Activated effector memory CD4-positive, alpha-beta T cell treated with Interleukin-2 at 50 U/mL for 16 hours (primary cell): ENCODE measurements at places on chromosomes 11 and 22.

DNA sequence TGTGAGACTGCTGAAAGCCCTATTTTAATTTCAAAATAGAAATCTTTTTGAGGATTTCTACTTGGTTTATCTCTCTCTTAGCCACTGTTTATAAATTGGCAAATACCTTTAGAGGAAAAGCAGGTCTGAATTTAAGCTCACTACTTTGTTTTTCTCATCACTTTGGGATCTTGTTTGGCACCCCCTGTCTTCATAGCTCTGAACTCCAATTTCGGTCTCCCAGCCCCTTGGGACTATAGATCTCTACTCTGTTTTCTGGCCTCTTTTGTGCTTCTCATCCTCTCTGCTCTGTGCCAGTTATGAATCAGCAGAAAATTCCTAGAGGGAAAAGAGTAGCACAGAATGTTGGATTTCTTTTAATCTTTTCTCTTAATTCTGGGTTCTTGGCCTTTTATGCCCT lies 118.3 kb downstream of the CYP2R1 start:
- no peak for DNase-seq

GRCh38 chr22:48186146-48186790 lies 1423.8 kb downstream of the TBC1D22A start:
- no peak for DNase-seq

- DNase-seq: no peak
These were observed 14.8 kb upstream of the TSPAN18 start for GRCh38 chr11:44711787-44712608.

- DNase-seq: no peak
These were observed 14.0 kb downstream of the RPUSD4 start for GRCh38 chr11:126197277-126197939.
